NCI-H2081 (cell line): ENCODE measurements at places on chromosomes 1 and 21.

- no peak for DNase-seq
These were observed 199.9 kb downstream of the LRRC40 start for GRCh38 chr1:70005386-70006034.

GRCh38 chr1:186762653-186763052 is 66.1 kb upstream of the PLA2G4A start:
- no peak for DNase-seq

DNA sequence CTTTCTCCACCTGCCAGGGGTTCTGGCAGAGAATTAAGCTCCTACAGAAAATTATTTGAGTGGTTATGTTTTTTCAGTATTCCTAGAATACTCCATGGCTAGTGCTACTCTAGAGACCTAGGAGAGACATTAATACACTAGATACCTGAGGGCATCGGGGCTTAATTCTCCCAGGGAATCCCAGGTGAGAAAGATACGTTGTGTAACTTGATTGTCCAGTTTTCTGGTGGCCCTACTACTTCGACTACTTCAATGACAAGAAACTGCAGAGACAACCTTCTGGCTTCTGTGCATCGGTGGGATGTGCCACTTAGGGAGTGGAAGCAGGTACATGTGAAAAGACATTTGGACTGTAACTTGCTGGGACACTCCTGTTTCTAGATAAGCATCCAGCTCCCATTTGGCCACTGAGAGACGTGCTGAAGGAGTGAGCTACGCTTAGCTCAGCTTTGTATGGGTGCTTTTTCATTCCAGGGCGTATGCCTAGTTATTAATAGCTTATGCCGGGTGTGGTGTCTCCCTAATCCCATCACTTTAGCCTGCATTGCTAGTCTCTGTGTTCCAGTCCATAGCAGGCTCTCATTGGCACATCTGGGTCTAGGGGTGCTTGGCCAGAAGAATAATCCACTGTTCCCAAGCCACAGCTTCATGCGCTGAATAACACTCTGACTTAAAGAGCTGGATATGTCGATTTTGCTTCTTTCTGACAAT is 300.7 kb downstream of the SIPA1L2 start:
- DNase-seq = no peak

DNA sequence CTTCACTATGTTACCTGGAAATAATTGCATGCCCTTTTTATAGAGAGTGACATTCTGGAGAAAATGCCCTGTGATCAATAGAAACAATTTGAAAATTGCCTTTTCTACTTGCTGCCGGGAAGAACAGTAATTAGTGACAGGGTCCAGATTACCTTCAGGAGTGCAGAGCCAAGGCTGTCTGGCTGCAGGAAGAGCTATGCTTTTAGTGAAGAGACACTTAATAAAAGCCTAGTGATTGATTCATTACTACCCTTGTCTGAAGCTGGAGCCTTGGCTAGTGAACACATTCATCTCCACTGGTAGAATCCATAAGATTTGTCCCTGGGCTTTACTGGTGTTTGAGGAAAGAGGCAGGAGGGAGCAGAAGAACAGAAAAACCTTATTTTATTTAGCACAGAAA is 12.9 kb upstream of the DNASE2B start:
- no peak for DNase-seq

- no peak for DNase-seq
These were observed 35.5 kb upstream of the VANGL1 start for GRCh38 chr1:115606305-115606704.

DNA sequence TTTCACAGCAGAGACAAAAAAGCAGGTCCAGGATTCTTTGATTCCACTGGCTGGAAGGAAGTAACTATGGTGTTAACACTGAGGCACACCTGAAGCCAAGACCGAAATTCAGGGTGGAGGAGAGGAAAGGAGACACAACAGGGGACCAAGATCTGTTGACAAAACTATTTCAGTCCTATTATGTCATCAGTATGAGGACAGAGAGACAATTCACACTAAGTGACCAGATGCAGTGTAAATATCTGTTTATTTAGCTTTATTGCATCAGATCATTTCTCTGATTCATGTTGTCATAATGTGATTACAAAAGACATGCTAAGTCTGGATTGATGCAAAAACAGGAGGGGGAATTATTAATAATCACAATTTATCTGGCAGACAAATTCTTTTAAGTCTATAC is 118.8 kb downstream of the SIPA1L2 start:
- peak; percentile 15 for DNase-seq

GRCh38 chr1:52164604-52165003 is 22.7 kb downstream of the ZFYVE9 start:
- no peak for DNase-seq

GRCh38 chr1:224791362-224791941 is 138.0 kb upstream of the DNAH14 start:
- no peak for DNase-seq

DNA sequence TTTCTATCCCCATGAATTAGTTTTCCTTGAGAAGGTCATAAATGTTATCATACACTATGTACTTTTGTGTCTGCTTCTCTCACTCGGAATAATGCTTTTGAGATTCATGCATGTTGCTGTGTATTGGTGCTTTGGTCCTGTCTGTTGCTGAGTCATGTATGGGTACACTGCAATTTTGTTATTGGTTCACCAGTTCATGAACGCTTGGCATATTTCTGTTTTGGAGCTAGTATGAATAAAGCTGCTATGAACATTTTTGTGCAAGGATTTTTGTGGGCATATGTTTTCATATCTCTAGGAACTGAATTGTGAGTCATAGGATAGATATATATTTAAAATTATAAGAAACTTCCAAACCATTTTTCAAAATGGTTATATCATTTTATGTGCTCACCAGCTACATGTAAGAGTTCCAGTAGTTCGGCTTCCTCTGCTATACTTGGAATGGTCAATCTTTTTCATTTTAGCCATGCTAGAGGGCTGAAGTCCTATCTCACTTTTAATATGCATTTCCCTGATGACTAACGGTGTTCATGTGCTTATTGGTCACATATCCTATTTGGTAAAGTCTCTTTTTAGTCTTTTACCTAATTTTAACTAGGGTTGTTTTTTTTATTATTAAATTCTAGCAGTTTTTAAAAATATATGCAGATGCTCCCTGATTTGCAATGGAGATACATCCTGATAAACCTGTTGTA is 38.2 kb downstream of the ETS2 start:
- DNase-seq = no peak

GRCh38 chr1:111709986-111710385 is 29.2 kb downstream of the INKA2 start:
- no peak for DNase-seq

- peak; percentile 24 for DNase-seq
These were observed 3.0 kb downstream of the OLFM3 start for GRCh38 chr1:101993710-101994109.
